Activated naive CD8-positive, alpha-beta T cell treated with anti-CD3 and anti-CD28 coated beads for 36 hours (primary cell): ENCODE measurements at places on chromosomes 7 and 10. TPM values are rescaled to one million over a fixed set of nuclear protein-coding genes. Genes with fewer than 3 reads are reported as not detected.

GRCh38 chr10:78597796-78598555 is 470.8 kb upstream of the ZMIZ1 start:
- DNase-seq, result no peak

- DNase-seq, result no peak
Observed at GRCh38 chr7:41117431-41117830, 585.5 kb downstream of the INHBA start.

GRCh38 chr7:80640846-80641245 is 2.4 kb downstream of the CD36 start:
- no peak for DNase-seq

Gene JAKMIP3
- 0.21 TPM for total RNA-seq
